Motor neuron (in vitro differentiated cells): ENCODE measurements at places on chromosomes 11 and 22. TPM values are rescaled to one million over a fixed set of nuclear protein-coding genes. Genes with fewer than 3 reads are reported as not detected.
A peak's percentile ranks its signal among the peaks of the same experiment; 100 is the strongest.

The MRPL48 gene
- 41.4 and 43.8 TPM in 2 replicates for total RNA-seq

GRCh38 chr11:12175694-12176241, 65.4 kb downstream of the MICAL2 start:
- no peak for ATAC-seq

- no peak for ATAC-seq
Measured at GRCh38 chr22:24947383-24947782, 889 bp upstream of the LHFPL7 start.

DNA sequence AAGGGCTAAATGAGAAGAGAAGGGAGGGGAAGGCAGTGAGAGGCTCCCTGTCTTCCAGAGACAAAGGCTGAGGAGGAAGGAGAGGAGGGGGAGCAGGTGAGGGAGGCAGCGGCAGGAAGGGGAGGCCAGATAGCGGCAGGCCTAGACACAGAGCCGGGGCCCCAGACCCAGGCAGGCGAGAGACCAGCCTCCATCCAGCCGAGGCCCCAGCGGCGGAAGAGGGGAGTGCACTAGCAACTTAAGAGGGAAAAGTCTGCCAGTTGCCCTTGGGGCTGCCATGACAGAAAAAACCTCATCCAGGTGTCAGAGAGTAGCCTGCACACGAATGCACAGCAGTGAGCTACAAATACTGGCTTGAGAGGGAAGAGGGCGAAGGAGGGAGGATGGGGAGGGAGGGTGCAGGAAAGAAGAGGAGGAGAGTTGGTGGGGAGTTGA, 46.7 kb downstream of the IGLL1 start:
- ATAC-seq: peak; percentile 64

DNA sequence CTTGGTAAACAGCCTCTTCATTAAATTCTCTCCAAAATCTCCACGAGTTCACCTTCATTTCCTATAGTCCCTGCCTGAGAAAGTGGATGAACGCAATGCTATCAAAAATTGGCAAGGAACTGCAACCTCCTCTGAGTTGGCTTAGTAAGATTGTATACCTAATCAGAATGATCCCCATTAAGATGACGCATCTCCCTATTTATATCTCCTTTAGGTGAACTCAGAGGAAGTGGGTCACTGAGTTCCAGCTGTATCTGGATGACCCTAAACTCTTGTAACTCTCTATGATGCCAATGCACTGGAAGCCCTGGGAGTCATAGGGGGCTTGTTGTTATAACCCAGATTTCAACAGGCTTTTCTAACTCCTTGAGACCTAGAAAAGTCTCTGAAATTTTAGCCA, 48.2 kb downstream of the OR10A6 start:
- ATAC-seq: no peak

GRCh38 chr22:23608583-23608982, 23.5 kb downstream of the DRICH1 start:
- ATAC-seq: peak; percentile 95

DNA sequence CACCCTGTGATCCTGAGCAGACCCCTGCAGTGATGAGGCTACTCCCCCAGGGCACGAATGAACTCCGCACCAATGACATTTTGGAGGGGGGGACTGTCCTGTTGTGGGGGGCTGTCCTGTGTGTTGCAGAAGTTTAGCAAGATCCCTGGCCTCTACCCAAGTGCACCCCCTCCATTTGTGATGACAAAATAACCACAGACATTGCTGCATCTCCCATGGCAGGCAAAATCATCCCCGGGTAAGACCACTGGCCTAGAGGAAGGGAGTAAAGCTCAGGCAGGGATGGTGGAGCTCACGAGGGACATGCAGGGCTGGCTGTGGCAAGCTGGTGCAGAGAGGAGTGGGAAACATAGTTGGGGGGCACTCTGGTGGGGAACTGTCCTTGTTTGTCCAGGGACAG, 40.6 kb downstream of the NECTIN1 start:
- no peak for ATAC-seq

The THY1 gene
- total RNA-seq: 32.1 and 70.8 TPM in 2 replicates

The PRODH gene
- total RNA-seq: 0.15 and 0.66 TPM in 2 replicates

DNA sequence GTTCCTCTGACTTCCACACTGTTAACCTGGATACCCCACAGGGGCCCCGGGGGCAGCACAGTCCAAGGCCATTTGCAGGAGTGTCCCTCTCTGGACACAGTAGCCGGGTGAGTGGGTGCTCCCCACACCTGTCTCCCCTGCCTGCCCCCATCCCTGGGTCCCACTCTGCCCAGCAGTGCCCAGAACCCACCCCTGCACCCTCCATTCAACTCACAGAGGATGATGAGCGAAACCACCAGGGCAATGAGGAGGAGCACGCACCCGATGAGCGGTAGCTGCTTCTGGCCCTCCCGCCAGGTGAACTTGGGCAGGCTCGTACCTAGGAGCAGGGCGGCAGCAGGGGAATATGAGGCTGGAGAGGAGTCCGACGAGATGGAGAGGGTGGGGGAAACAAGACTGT, 12.2 kb downstream of the TMPRSS13 start:
- no peak for ATAC-seq

The ADAMTS8 gene
- 1.4 and 1.7 TPM in 2 replicates for total RNA-seq

- ATAC-seq: no peak
Measured at GRCh38 chr11:71333473-71333872, 81.1 kb upstream of the SHANK2 start.

- no peak for ATAC-seq
Measured at GRCh38 chr22:48926136-48926535, 901.5 kb downstream of the BRD1 start.

DNA sequence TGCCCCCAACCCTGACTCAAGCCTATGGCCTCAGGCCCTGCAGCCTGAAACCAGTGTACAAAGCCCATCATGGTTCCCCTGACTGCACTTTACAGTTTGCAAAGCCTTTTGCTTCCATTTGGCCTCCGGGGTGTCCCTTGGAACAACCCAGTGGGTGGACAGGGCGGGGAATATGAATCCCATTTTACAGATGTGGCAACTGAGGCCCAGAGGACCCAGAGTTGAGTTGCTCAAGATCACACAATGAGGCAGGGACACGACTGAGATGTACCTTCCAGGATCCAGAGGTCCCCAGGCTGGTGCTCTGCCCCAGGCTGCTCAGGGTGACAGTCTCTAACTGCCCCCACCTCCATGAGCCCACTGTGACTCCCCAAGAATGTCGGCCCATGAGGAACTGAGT, 5.4 kb upstream of the POLDIP3 start:
- no peak for ATAC-seq
